Left renal cortex interstitium (tissue), 4 donors: ENCODE measurements at places on chromosomes 3 and 15. TPM values are rescaled to one million over a fixed set of nuclear protein-coding genes. Genes with fewer than 3 reads are reported as not detected.

DNA sequence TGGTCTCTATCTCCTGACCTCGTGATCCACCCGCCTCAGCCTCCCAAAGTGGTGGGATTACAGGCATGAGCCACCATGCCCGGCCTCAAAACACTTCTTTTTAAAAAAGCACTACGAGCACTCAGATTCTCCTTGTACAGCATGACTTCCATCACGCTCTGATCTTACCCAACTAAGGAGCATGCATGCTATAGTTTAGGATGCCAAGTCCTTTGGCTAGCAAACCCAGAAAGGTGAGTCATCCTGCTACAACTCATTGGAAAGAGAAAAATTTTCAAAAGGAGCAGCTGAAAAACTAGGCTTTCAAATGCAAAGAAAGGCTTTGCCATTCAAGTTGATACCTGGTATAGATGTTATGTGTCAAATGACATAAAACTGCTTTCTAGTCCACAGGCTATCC, 70.3 kb upstream of the PRICKLE2 start:
- DNase-seq: no peak

DNA sequence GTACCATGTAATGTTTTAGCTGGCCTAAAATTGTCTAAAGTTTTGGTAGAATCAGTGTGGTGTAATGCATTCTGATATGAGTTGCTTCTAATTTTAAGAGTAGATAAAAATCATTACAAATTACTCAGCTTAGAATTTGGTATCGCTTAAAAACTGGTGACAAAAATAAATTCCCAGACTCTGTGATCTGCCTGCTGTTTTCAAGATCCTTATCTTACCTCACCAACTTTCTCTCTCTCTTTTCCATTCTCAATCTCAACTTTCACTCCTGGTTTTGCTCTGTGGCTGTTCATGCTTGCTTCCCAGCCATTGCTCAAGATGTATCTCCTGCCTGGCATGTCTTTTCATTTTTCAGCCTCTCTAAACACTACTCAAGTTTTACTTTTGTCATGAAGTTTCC, 45.7 kb downstream of the TCF12 start:
- no peak for DNase-seq

DNA sequence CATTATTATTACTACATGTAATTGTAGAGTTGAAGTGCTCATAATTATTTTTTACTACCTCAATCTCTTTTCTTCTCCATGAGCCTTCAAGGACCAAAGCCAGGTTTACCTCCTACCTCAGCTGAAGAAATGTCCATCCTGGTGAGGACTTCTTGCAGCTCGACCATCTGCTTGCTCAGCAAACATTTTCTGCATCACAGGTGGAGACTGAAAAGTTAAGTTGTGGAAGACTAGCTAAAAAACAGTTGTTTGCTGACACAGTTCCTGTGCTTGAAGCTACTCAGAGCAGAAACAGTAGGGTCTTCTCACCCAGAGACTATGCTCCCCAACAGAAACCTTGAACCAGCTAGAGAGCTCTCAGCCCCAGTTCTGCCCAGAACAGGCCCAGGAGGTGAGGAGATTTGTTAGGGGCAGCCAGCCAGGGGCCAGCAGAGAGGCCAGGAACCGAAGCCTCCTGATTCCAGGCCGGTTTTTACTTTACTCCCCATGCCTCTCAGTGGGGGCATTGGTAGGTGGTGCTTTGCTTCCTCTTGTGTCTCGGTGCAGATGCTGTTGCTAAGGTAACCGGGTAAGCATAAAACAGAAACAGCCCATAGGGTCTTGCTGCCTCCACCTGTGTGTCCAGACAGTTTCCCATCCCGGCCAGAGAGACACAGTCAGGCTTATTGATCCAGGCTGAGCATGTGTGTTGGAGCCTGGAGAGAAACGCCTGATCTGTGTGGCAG, 54.9 kb downstream of the CCNL1 start:
- no peak for DNase-seq

DNA sequence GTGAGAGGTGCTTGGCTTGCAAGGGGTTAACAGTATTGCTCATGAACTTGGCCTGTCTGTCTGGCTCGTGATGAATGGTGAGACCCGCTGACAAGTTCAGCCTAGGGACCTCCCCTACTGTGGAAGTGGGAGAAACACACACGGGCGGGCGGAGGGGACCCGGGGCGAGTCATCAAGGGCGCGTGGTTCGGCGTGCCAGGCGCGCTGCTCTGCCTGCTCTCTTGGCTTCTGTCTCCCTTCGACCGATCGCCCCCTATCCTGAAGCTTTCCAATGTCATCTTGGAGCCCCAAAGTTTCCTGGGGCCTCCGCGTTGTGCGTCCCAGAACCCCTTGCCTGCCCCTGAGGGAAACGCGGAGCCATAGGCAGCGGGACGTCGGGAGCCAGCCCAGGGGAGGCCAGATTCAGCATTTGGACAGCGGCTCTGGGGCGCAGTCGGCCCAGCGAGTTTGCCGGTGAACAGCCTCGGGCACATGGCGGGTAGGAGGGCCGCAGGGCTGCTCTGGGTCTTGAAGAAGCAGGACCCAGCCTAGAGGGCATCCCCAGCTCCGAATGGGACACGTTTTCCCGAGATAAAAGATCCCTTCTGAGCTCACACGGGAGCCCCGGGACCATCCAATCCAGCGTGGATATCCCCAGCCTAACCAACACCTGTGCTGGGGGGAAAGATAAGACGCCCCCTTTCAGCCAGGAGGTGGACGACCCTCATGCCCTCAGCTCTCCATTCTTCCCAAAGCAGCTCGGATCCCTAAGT, 27.0 kb upstream of the POLG start:
- no peak for DNase-seq

GRCh38 chr15:61500951-61501620, 272.0 kb upstream of the RORA start:
- DNase-seq: no peak

- DNase-seq: no peak
Observed at GRCh38 chr3:197454014-197454413, 101.8 kb downstream of the BDH1 start.

DNA sequence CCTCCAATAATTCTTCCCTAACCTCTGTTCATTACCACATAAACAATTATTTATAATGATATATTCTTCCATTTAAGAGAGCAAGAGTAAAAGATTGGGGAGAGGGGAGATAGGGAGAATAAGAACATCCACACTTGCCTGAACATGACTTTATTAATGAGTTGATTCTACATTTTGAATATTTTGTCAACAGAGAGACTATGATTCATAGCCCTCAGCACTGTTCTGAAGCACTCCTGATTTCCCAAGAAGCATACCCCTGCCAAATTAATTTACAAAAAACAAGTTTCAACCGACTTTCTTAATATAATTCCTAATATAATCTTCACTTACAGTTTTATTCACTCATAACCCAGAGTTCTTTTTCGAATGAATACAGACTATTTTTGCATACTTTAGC, 828.8 kb downstream of the ROBO2 start:
- no peak for DNase-seq

GRCh38 chr3:138417559-138417982, 16.8 kb upstream of the ESYT3 start:
- DNase-seq: peak; percentile 55

DNA sequence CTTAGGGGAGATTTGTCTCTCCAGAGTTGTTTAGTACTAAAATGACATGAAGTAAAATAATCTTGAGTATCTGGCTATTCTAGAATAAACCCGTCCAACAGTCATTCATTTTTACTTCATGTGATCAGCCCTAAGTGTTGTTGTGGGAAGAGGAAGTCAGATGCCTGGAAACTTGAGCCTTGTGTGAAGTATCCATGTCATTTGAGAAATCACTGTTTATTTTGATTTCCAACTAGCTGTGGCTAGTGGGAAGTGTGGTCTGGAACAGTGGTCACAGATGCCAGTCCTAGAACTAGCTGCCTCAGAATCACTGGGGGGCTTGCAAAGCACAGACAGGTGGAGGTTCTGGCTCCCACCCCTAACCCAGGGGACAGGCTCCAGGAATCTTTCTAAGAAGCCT, 77.7 kb upstream of the LIMD1 start:
- no peak for DNase-seq

DNA sequence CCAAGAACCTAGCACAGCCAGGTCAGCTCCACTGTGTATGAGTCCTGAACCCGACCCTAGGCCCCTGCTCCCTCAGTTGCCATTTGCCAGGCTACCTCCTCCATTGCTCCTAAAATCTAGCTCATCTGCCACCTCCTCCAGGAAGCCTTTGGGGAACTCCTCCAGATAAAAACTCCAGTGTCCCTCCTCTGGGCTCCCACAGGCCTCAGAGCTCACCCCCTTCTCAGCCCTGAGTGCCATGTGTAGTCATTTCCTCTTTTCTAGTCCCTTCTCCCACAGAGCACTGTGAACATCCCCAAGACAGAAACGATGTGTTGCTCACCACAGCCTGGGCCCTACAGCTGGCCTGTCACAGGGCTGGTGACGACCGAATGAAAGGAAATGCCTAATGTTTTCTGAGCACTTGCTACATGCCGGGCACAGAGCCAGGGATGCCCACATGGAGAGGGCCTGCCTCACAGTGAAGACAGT, 61.0 kb downstream of the IQSEC1 start:
- DNase-seq: no peak

DNA sequence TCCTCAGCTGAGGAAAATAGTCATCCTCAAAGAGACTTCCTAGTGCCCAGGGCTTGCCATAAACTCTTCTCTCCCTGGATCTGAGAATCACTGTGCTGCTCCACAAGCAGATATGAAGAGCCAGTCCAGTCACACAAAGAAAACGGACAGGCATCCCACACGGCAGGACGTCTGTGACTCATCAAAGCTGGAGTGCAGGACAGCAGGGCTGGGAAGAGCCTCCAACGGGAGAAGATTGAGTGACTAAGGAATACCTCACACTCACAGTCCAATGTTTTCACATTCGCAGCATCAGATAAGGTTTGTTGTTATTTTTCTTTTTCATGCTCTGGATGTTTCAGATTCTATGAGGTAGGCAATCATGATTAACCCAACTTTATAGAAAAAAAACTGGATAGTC, 57.8 kb downstream of the NEK10 start:
- DNase-seq: no peak

DNA sequence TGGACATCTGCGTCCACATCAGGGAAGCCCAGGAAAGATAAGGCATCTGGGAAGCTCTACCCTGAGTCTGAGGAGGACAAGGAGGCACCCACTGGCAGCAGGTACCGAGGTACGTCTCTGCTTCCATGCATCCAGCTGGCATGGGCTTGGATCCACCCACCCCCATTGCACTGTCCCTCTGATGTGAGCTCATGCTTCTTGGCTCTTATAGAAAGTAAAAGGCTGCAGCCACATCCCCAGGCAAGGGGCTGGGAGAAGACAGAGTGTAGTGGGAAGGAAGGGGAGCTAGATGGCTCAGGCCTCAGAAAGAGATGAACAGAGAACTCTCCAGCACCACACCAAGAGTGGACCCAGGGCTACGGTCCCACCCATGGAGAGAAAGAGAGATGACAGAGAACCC, 18.2 kb downstream of the PTH1R start:
- DNase-seq: no peak

Gene SENP8
- polyA plus RNA-seq: 7.0 TPM

Gene HCLS1
- 5.5 TPM for polyA plus RNA-seq

Gene PLA2G4E
- not detected for polyA plus RNA-seq

Gene C3orf33
- polyA plus RNA-seq: 12.0 TPM

Gene TGM5
- not detected for polyA plus RNA-seq

Gene FBXO40
- 0.02 TPM for polyA plus RNA-seq
